ENCODE measurements at places on chromosomes 4 and X.

DNA sequence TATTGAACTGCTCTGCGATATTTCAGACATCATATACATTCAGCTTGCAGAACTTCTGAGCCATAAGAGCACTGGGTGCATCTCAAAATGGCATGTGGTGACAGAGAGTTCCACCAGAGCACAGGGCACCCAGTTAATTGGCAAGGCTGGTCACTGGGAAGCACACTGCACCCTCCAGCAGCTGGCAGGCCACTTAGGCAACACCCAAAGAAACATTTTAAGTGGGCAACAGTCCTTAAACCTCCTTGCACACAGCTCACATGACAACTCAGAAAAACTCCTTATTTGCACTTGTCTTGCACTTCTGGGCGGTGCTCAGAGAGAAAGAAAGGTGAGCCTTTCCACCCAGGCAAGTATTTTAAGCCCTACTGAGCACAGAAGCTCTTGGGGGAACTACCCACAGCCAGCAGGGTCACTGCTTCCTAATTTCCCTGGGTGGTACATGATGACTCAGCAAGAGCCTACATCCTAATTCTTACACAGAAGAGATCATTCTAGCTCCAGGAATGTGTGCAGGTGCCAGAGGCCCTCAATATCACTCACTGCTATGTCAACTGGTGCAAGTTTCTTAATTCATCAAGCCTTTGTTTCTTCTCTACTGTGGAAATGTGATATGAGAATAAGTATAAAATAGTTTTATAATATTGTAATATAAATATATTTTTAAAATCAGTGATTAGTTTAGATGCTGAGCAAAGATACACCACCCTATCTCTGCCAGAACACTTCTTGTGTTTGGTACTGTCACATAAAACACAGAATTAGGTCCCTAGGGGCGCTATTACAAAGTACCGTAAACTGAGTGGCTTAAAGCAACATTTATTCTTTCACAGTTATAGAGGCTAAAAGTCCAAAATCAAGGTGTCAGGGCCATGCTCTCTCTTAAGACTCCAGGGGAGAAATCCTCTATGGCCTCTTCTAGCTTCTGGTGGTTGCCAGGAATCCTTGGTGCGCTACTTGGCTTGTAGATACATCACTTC lies 155.1 kb upstream of the PPARGC1A start:
- no peak for DNase-seq

- no peak for DNase-seq
These were observed 4.5 kb upstream of the RHOH start for GRCh38 chr4:40192114-40193015.

DNA sequence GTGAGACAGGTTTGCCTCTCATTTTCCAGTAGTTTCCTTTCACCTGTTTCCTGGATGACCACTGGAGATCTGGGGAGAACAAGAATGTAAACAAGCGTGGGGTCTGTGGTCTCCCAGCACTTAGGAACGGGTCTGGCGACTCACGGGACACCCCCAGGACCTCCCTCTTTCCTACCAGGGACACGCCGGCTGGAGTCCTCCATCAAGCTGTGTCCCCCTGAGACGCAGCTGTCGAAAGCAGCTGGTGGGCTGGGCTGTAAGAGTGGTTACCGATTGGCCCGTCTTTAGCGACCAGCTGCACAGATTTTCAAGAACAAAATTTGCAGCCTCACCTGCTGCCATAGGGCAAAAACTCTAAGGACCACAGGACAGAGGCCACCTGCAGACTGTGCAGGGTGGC lies 11.9 kb downstream of the LRPAP1 start:
- no peak for DNase-seq

DNA sequence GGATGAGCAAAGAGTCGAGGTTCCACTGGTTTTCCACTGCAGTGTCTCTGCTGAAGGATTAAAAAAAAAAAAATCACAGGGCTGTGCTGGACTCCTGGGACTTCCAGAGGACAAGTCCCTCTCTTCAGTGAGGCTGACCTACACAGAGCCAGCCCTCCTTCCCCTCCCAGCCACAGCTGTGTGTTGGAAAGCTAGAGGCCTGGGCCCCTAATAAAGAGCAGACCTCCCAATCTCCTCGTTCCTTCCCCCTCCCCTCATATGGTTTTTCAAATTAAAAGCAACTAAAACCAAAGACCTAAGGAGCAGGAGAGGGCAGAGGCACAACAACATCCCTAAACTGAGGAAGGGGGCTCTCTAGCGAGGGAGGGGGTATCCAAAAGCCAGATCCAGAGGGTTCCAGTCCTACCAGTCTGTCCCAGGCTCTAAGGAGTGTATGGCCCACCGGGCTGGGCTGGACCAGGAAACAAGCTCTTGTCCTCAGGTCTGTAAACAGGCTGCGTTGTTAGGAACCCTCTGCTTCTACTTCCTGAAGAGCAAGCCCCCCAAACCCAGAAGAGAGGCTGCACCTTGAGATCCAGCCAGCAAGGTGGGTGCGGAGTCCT lies 4.0 kb upstream of the PDGFRA start:
- no peak for DNase-seq

GRCh38 chr4:140153419-140153717 lies 616 bp downstream of the MAML3 start:
- no peak for DNase-seq

DNA sequence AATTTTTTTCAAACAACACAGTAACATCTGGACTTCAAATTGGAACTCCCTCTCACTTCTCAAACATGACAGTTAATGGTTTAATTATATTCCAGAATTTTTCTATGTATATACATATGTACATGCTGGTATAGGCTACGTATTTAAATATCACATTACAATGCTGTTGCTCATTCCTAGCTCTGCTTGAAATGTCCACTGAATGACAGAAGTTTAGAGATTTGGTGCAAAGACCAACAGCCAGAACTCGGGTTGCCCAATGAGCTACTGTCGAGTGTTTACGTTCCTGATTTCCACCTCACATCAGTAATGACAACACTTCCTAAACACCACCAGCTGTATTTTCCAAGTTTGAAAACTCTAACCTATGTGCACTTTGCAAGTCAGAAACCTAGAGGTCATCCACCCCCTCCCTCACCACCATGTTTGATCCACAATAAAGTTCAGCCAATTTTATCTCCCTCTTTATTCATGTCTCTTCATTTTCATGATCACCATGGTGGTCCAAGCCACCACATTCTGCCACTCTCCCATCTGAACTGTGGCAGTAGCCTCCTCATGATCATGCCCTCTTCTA lies 49.3 kb upstream of the RPL34 start:
- no peak for DNase-seq

DNA sequence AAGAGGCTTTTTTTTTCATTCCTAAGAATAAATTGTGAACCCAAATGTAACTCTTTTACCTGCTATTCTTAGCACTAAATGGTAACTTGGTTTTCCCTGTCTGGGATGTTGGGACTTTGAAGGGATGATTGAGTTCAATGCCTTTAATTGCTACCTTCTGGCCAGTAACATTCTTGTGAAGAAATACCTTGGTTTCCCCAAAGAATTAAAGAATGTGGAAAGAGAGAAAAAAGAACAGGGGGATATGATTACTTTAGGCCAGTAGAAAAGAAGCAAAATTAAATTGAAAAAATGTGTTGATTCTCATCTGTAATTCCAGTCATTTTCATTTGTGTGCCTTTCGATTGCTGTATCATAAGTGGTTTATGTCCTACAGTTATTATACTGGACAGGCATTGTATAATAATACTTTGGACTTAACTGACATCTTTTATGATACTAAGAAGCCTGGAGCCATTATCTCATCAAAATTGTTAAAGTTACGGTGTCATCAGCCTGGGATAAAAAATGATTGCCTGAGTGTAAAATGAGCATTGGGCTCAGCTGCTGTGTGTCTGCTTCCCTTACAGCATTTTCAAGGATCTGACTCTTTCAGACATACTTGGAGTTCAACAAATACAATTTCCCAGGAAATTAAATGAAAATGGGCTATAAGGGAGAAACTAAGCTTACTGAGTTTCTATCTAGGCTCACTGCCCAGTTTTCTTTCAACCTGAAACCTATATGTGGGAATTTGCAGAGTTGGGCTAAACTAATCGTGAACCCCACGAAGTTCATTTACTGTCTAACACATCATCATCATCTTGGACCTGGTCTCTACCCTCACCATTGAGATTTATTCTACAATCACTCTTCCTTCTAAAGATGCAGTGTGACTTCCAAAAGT lies 146.3 kb downstream of the SHROOM3 start:
- DNase-seq: no peak

DNA sequence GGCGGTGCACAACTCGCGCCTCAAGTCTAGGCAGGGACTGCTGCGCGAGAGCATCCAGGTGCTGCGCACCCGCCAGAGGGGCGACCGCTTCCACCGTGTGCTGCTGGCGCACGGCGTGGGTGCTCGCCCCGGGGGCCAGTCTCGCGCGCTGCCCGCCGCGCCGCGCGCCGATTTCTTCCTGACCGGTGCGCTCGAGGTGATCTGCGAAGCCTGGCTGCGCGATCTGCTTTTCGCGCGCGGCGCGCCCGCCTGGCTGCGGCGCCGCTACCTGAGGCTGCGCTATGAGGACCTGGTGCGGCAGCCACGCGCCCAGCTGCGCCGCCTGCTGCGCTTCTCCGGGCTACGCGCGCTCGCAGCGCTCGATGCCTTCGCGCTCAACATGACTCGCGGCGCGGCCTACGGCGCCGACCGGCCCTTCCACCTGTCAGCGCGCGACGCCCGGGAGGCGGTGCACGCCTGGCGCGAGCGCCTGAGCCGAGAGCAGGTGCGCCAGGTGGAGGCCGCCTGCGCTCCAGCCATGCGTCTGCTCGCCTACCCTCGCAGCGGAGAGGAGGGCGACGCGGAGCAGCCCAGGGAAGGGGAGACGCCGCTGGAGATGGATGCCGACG lies 1.3 kb downstream of the CHST7 start:
- peak; percentile 29 for DNase-seq

- no peak for DNase-seq
These were observed 36.7 kb upstream of the PLK4 start for GRCh38 chr4:127843704-127844600.

- DNase-seq: no peak
These were observed 108.3 kb downstream of the APBB2 start for GRCh38 chr4:41106081-41106480.

GRCh38 chrX:154440623-154441357 lies 3.2 kb upstream of the FAM50A start:
- no peak for DNase-seq

GRCh38 chr4:46508216-46508615 lies 118.3 kb upstream of the GABRA2 start:
- DNase-seq: no peak

- DNase-seq: no peak
These were observed 680.7 kb upstream of the SPANXN1 start for GRCh38 chrX:144566592-144566991.

DNA sequence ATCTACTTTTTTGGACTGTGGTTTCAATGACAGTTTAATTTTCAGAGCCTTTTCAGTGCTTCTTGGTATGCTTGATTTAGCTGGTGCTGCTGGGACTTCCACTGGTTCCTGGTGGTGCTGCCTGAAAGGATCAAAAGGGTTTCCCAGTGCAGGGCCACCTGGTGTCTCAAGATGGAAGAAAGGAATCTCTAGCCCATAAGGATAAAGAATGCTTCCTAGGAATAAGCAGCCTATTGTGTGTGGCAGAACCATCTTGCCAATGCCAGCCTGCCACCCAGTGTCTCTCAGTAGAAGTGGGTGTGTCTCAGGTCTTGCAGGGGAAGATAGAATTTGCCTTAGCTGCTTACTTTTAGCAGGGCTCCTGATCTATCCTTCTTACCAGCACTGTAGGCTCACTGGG lies 15.0 kb upstream of the RAI2 start:
- no peak for DNase-seq

GRCh38 chr4:138707746-138708677 lies 307.6 kb upstream of the NOCT start:
- DNase-seq: no peak

DNA sequence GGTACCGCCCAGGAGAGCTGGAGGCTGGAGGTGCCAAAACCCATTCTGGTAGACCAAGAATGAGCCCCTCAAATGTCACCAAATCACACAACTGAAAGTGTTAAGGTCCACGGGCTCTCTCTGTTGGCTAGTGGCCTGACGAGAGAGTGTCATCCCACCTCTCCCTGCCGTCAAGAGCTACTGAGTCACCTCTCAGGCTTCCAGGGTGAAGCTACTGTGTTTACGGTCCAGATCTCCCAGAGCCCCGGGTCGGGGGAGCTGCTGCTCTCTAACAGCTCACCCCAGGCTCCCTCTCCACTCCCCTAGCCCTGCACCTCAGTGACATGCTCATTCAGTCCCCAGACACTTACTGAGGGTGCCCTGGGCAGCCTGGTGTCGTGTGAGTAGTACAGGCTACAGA lies 59.2 kb downstream of the ADGRG2 start:
- no peak for DNase-seq

GRCh38 chrX:40947276-40947675 lies 138.0 kb upstream of the USP9X start:
- DNase-seq: no peak

DNA sequence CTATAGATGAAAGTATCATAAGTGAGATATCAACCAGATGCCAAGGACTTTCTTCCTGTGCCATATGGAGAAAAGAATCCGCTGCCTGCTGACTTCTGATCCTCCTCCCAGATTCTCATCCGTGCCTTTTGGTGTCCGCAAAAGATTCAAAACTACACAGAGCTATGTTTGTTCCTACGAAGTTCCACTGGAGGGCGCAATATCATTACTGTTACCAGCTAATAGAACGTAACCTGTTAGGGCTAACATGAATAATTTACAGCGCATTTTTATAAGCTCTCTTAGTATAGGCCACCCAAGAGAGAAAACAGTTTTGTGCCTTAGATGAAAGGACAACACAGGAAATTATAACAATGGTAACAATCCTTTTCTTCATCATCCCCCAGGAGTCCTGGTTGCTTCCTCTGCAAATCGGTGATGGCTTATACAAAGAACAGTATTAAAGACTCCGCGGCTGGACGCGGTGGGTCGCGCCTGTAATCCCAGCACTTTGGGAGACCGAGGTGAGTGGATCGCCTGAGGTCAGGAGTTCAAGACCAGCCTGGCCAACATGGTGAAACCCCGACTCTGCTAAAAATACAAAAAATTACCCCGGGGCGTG lies 22.8 kb upstream of the CENPVL3 start:
- DNase-seq: no peak

GRCh38 chrX:47844117-47844516 lies 7.4 kb downstream of the ZNF81 start:
- no peak for DNase-seq

GRCh38 chr4:41287852-41288251 lies 31.1 kb downstream of the UCHL1 start:
- DNase-seq: no peak

DNA sequence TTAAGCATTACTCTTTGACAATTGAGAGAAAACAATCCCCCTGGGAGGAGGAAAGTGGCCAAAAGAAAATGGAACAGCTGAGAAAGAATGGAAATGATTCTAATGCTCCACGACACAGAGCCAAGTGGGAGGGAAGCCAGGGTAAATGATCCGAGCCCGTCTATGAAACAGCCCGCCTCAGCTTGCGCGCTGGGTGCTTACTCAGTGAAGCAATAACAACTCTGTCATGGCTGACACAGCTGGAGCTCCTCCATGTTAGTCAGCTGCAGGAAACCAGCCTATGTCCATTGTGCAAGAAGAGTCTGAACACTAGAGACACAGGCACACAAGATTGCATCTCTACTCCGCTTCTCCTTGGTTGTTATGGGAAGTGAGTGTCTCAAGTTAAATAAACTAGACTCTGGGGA lies 19.3 kb downstream of the NOA1 start:
- DNase-seq: no peak

GRCh38 chr4:184398741-184399511 lies 75.4 kb downstream of the IRF2 start:
- no peak for DNase-seq

GRCh38 chrX:148459343-148459742 lies 41.1 kb upstream of the AFF2 start:
- no peak for DNase-seq

All from effector CD4-positive, alpha-beta T cell (primary cell).